ENCODE measurements at places on chromosomes 13 and 19.

GRCh38 chr19:39307046-39307821, 11.0 kb downstream of the IFNL1 start:
- no peak for DNase-seq

- no peak for DNase-seq
These were observed 14.7 kb upstream of the GRAMD1A start for GRCh38 chr19:34985249-34986022.

DNA sequence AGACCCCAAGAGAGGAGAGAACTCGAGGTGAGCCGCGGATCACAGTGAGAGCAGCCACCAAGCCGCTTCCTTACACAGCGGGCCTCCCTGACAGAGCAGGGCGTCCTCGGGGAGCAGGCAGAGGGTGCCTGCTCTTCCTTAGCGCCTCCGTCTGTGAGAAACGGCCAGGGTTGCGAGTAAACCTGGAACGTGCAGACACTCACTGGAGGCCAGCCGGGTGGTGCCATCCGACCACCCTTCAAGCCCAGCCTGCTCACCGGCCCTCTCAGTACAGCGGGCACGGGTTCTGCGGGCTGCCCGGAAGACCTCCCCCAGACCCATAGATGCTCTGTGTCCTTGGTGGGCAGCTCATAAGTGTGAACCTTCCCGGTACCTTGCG, 9.6 kb downstream of the DOT1L start:
- DNase-seq = no peak

DNA sequence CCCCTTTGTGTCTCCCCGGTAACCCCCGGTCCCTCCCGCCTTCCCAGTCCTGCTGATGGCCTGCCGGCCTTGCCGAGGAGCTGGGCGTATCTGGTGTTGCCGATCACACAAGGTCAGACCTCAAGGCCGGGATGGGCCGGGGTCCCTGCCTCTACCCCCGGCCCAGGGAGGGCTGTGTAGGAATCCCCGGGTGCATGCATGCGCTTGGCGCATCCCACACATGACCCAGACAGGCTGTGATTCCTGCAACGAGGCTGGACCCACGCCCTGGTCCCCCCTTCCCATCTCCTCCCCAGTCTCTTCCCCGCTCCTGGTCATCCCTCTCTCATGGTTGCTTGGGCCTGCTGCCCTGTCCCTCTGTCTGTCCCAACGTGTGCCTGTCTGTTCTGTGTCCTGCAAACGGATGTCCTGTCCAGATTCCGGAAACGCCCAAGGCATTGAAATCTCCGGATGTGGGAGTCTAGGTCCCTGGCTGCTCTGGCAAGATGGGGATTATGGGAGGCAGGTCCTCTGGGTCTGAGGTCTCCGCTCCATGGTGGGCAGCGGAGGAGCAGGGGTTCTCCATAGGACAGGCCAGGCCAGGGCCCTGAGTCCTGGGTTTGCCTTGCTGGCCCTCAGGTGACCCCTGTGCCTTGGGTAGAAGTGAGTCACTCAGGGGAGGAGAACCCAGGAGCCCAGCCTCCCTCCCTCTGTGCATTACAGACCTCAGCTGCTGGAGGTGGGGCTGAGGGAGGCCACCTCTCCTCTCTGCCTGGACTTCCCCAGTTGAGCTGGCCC, 1.6 kb downstream of the PKN1 start:
- DNase-seq = no peak

Measured in stimulated activated CD4-positive, alpha-beta T cell treated with anti-CD3 and anti-CD28 coated beads, TNF-alpha, amount 100 ng/mL, for 48 hours (primary cell).